ENCODE measurements at places on chromosomes 7 and 10.
A peak's percentile ranks its signal among the peaks of the same experiment; 100 is the strongest.

DNA sequence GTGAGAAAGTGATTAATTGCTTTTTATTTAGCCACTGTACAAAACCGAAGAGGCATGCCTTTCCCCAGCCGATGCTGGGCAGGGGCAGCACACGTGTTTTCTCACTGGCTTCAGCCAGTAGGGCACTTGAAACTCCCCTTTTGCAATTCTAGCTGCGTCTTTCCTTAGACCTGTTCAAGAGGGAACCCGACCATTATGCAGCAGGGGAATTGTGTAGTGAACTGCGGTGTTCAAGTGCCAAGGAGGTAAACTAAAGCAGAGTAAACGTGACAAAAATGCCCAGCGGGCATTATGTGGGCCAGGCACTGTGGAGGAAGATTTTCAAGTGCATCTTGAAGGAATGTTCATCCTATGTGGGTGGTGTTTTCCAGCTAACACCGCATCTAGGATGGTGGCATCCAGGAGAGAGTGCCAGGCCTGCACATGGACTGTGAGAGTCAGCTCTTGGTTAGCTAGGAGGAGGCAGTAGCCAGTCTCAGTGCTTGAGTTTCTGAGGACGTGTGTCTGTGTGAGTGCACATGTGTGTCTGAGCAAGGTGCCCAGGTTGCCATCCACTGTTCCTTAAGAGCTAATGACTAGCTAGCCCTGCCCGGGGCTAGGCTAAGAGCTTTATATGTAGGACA is 3.3 kb downstream of the WIPF3 start:
- DNase-seq: no peak

DNA sequence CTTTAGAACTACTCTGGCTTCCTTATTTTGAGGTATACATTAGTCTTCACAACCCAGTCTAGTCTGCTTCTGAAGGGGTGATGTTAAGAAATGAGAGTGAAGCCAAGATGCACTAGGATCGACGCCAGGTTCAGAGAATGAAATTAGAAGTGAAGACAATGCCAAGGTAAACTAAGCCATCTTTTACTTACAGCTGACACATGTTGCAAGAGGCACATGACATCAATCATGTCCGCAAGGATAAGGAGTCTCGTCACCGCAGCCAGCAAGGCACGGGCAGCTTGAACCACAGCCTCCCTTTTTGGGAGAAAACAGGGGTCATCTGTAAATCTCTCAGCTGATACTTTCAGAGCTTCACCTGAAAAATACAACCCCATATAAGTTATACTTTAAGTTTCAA is 156.7 kb downstream of the CTNNA3 start:
- no peak for DNase-seq

GRCh38 chr7:12403287-12404181 is at the start of gene VWDE:
Gene VWDE, minus strand, starts transcription at chr7:12403865. Its CDS starts 149 bp downstream, at chr7:12403716.
- peak; percentile 97 for DNase-seq

GRCh38 chr7:75793676-75794075 is 19.9 kb downstream of the CCL24 start:
- DNase-seq: no peak

DNA sequence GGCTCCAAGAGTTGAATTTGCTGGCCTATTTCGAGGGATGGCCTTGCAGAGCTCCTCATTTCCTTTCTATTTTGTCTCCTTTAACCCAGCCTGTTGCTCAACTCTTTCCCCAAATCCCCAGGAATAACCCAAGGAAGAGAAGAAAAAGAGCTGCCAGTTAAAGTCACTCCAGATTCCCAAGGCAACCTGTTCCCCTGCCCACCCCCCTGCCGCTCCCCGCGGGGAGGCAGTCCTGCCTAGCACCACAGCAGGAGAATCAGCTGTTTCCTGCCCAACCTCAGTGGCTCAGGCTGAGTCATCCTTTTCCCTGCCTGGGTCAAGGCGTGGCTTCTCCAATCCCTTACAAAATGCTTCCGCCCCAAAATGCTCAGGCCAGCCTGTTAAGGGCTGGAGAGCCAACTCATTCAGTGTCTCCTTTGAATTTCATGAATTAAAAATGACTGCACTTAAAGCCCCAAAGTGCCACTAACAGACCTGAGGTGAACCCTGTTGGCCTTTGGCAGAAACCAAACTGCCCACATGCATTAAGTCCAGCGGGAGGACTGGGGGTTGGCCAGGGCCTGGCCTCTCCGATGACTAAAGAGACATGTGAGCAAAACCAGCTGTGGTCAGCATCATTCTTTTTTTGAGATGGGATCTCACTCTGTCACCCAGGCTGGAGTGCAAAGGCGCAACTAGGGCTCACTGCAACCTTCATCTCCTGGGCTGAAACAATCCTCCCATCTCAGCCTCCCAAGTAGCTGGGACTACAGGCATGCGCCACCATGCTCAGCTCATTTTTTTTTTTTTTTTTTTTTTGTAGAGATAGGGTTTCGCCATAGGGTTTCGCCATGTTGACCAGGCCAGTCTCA is 83.2 kb upstream of the KIF5B start:
- no peak for DNase-seq

DNA sequence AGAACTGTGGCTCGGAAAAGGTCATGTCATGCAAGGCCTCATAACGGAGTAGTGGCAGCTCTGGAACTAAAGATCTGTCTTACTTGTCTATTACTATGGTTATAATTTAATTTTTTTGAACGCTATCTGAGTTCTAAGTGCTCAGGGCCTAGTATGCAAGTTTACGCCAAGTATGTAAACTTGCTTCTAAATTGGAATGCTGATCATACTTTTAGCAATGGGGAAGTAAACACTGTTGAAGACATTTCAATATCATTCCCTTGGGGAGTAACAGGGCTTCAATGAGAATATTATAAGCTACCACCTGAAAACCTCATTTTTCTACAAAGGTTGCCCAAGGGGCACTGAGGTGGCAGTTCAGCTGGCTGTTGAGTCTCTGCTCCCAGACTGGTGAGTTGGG is 69.5 kb upstream of the NFKB2 start:
- no peak for DNase-seq

DNA sequence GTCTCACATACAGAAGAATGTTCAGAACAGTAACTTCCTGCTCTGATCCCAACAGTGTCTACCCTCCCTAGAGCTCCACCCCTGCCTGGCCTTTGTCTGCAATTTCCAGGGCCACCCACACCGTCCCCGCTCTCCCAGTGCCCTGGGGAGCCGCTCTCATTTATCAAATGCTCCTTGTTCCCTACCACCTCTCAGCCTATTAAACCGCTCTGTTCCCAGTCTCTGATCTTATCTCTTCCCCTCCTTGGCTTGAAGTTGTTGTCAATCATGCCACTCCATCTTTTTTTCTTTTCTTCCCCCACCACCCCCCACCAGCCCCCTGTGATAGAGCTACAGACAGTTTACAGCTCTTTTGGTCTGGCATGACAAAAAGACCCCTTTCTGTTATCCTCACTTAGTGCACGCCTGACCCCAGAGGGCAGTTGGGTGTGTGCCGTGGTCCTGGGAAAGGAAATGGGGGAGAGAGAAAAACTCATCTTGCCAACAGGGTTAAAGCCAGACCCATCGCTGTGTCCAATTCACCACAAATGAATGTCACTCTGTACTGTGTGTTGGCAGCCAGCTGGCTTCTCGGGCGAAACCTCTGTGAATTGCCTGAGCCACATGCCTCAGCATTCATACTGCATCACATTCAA is 28.8 kb upstream of the HECTD2 start:
- DNase-seq: no peak

- DNase-seq: no peak
Measured at GRCh38 chr7:80499350-80499953, 12.4 kb downstream of the GNAT3 start.

- DNase-seq: peak; percentile 100
Measured at GRCh38 chr7:70432567-70433001, 699.4 kb upstream of the GALNT17 start.

GRCh38 chr10:75648854-75649253 is 217.4 kb downstream of the LRMDA start:
- DNase-seq: no peak

GRCh38 chr7:80968606-80969005 is 49.8 kb upstream of the SEMA3C start:
- no peak for DNase-seq

- DNase-seq: no peak
Measured at GRCh38 chr10:56583316-56583715, 222.3 kb upstream of the ZWINT start.

- DNase-seq: no peak
Measured at GRCh38 chr10:17075533-17076359, 53.9 kb downstream of the CUBN start.

DNA sequence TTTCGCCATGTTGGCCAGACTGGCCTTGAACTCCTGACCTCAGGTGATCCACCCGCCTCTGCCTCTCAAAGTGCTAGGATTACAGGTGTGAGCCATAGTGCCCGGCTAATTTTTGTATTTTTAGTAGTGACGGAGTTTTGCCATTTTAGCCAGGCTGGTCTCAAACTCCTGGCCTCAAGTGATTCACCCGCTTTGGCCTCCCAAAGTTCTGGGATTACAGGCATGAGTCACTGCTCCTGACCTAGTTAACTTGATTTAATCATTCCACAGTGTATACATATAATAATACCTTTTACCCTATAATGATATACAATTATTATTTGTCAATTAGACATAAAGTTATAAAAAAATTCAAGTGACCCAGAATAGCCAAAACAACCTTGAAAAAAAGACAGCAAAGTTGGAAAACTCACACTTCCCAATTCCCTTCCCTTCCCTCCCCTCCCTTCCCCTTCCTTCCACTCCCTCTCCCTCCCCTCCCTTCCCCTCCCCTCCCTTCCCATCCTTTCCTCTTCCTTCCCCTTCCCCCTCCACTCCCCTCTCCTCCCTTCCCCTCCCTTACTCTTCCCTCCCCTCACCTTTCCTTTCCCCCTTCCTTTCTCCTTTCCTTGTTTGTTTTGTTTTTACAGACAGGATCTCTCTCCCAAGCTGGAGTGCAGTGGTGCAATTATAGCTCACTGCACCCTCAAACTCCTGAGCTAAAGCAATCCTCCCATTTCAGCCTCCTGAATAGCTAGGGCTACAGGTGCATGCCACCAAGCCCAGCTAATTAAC is 14.8 kb upstream of the ZMIZ2 start:
- DNase-seq: no peak

GRCh38 chr10:21572578-21572977 is 38.5 kb downstream of the MLLT10 start:
- DNase-seq: no peak

GRCh38 chr10:63313066-63313717 is 152.6 kb downstream of the JMJD1C start:
- no peak for DNase-seq

DNA sequence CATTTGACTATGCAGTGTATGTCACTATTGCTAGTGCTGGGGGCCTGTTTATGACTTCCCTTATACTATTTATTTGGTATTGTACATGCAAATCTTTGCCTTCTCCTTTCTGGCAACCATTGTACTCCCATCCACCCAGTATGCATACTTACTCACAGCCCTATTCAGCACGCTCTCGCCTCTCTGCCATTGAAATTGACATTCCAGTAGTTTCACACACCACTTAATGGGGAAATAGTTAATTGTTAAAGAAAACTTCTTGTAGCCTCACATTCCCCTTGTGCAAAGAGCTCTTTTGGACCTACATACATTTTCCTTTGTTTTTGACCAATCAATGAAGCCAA is 9.9 kb downstream of the CLDN12 start:
- no peak for DNase-seq

DNA sequence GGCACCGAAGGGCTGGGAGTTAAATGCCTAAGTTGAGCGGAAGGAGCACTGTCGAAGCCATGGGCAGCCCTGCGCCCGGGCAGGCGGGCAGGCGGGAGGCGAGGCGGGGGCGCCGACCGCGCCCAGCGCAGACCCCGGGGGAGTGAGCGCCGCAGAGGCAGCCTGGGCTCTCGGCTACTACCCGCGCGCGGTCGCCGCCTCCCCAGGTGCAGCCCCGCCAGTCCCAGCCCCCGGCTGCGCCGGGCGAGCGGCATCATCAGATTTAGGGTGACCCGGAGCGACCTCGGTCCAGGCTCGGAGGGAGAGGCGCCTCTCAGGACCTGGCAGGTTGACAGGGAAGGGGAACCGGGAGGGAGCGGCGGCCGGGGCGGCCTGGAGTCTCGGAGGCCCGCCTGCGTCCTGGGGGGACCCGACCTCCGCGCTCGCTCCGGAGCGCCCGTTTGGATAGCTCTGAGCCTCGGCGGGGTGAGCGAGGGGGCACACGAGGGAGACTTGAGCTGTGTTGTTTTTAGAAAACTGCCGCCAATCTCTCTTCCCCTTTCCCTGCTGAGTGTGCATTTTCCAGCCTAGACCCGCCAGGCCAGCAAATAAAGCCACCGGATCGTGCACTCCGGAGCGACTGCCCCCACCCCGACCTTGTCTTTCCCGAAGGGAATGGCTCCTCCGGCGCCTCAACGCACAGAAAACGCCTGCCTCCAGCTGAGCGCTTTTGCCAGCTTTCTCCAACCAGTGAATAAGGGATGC is 2.3 kb upstream of the NRP1 start:
- DNase-seq: peak; percentile 58

GRCh38 chr7:18890134-18890533 is 227.3 kb downstream of the TWIST1 start:
- no peak for DNase-seq

- no peak for DNase-seq
Measured at GRCh38 chr7:25669961-25670841, 441.9 kb upstream of the NPVF start.

DNA sequence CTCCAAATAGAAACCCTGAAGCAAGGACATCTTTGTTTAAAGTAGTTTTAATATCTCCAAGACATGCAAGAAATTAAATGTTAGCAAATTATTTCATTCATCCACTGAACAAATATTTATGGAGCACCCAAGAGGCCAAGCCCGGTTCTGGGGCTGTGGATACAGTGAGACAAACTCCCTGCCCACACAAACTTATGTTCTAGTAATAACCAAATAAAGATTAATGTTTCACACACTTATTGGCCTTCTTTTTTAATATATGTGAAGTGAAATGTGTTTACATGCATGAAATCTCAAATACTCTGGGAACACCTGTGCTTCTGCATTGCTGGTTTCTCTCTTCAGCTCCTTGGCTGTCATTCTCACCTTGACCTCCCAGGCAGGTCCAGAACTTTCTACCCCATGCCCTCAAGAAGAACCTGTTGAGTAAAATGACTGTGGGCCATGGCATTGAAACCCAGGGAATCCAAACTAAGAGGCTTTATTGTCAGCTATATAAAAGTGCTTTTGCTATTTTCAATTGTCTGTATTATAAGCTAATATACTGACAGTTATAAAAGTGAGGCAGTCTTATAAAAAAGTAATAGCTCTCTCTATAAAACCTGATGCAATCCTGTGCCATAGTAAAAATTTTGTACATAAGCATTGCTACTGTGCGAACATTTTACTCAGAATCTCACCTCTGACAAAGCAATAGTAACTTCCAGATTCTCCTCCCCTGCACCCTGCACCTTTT is 43.7 kb downstream of the SVIL start:
- DNase-seq: no peak

Data from NCI-H1092 treated with DMSO at 0.1 percent for 48 hours (cell line).